Mesenteric fat pad (tissue), 1 donor: ENCODE measurements at places on chromosomes 5 and 9.

DNA sequence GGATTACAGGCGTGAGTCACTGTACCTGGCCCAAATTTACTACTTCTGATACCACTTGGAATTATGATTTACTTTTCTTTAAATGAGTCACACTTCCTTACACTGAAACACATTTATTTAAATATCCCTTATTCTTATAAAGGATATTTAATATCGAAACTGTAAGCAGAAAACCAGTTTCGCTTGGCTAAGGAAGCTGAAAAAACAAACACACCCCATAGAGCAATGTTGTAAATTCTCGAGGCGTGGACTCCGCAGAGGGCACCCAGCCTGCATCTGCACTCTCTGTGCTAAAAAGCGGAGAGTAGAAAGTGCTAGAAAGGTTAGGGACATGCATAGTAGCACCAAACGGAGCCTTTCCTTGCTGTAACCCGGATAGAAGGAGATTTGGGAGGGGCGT, 86.5 kb downstream of the HMCN2 start:
- DNase-seq: no peak

DNA sequence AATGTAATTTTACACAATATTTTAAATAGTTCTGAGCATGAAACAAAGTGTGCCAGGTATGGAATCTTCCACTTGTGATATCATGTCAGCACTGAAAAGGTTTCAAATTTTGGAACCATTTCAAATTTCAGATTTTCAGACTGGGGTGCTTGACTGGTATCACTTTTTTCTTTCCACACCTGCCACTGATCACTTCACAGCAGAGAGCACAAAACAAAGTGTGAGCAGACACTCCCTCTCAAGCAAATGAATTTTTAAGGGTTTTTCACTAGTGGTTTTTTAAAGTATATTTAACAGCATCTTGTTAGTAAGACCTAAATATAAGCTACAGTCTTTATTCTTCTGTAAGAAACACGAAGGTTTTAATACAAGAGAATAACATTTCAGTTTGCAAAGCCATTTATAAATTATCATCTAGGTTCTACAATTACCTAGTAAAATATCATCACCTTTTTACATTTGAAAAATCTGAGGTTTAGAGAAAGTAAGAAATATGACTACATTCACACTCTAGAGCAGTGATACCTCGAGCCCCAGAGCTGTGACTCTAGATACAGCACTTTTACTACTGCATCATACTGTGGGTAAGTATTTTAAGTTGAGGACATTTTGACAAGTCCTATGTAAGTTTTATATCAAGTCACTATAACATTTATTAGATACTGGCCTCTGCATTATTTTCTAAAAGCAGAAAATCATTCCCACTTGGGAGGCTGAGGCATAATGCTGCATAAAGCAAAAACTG, 14.6 kb downstream of the GOLPH3 start:
- no peak for DNase-seq

- no peak for DNase-seq
Measured at GRCh38 chr9:81898851-81899250, 29.4 kb upstream of the SPATA31D4 start.

DNA sequence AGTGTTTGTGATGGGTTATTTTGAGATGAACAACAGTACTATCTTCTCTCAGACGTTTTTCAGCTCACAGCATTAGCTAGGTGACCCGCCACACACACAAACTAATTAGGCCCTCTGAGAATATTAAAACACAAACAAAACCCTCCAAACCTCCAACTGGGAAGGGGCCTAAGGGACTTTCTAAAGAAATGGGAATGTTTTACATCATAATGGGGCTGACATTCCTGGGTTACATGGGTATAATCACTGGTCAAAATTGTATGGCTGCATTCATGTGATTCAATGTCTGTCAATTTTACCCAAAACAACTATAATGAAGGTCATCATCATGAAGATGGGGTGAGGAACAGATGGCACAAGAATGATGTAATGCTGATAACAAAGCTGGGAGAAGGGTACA, 59.6 kb downstream of the SPTLC1 start:
- no peak for DNase-seq

GRCh38 chr5:79305706-79306105, 69.8 kb downstream of the JMY start:
- DNase-seq: no peak
